Activated CD8-positive, alpha-beta T cell treated with anti-CD3 and anti-CD28 coated beads, Interleukin-2, amount 10 ng/mL, durations not matched to agents 7 days and 5 days (primary cell): ENCODE measurements at places on chromosomes 16 and 17. TPM values are rescaled to one million over a fixed set of nuclear protein-coding genes. Genes with fewer than 3 reads are reported as not detected.
A peak's percentile ranks its signal among the peaks of the same experiment; 100 is the strongest.

GRCh38 chr17:70687421-70687820, 518.1 kb downstream of the KCNJ2 start:
- no peak for DNase-seq

DNA sequence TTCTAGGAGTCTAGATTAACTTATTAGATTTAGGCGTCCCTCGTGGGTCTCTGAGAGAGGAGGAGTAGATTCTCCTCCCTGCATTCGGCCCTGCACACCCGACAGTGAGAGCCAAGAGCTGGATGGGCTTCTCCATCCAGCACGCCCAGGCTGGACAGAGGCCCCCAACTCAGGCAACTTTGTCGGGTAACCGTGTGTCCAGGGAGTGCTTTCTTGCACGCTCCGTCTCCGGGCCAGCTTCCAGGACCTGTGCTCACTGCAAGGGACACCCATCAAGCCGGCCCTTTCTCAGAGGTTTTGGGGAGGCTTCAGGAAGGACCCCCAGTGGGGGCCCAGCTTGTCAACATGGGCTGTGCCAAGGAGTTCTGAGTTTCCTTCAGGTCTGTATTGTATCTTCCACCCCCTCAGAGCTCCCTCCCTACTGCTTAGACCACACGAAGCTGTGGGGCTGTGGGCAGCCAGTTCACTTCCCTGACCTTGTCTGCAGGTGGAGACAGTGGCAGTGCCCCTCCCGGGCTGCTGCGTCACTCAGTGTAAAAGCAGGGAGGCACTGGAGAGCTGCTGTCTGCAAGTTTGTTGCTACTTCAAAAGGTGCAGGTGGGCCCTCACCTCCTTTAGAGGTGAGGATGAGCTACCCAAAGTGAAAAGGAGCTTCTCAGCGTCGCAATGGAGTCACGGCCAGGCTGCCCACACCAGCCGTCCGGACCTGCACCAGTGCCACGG, 24.0 kb upstream of the C16orf78 start:
- no peak for DNase-seq

GRCh38 chr17:15918661-15919259, 26.2 kb upstream of the ADORA2B start:
- DNase-seq, result no peak

- DNase-seq, result no peak
Measured at GRCh38 chr17:13560935-13561334, 40.8 kb downstream of the HS3ST3A1 start.

DNA sequence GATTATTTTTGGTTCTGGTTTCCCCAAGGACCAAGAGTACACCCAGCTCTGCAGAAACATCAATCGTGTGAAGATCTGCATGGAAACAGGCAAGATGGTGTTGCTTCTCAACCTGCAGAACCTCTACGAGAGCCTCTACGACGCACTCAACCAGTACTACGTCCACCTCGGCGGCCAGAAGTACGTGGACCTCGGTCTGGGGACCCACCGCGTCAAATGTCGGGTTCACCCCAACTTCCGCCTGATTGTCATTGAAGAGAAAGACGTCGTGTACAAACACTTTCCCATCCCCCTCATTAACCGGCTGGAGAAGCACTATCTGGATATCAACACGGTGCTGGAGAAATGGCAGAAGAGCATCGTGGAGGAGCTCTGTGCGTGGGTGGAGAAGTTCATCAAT, 67.4 kb upstream of the ENDOV start:
- no peak for DNase-seq

- DNase-seq, result no peak
Measured at GRCh38 chr17:18006495-18007239, 32.3 kb downstream of the ATPAF2 start.

- no peak for DNase-seq
Measured at GRCh38 chr17:3019761-3020160, 43.6 kb downstream of the OR1D5 start.

DNA sequence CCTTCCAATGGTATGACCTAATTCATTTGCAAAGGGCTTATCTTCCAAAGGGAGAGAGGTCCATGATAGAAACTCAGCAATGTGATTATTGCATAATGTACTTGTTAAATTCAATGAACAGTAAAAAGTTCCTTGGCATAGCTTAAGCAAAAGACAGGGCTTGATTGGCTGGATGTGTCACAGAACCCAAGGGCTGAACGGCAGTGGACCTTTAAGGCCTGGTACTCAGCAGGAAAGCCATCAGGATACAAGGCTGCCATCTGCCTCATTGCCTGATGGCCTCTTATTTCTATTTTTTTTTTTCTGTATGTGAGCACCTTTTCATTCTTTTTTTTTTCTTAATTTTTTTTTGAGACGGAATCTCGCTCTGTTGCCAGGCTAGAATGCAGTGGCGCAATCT, 208.9 kb upstream of the WSCD1 start:
- no peak for DNase-seq

GRCh38 chr17:38352245-38353085, 821 bp downstream of the SOCS7 start:
- DNase-seq, result peak; percentile 34

DNA sequence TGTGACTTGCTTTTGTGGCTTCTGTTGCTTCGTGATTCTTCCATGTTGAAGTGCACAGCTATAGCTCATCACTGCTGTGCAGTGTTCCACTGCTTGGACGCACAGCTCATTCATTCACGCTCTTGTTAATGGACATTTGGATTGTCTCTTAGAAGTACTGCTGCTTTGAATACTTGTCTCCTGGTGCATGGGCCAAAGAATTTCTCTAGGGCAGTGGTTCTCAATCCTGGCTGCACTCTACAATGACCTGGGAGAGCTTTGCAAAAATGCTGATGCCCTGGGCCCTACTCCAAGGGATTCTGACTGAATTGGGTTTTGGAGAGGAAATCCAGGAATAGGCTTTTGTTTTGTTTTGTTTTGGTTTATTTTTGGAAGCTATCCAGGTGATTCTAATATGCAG, 20.0 kb downstream of the CCL17 start:
- no peak for DNase-seq

DNA sequence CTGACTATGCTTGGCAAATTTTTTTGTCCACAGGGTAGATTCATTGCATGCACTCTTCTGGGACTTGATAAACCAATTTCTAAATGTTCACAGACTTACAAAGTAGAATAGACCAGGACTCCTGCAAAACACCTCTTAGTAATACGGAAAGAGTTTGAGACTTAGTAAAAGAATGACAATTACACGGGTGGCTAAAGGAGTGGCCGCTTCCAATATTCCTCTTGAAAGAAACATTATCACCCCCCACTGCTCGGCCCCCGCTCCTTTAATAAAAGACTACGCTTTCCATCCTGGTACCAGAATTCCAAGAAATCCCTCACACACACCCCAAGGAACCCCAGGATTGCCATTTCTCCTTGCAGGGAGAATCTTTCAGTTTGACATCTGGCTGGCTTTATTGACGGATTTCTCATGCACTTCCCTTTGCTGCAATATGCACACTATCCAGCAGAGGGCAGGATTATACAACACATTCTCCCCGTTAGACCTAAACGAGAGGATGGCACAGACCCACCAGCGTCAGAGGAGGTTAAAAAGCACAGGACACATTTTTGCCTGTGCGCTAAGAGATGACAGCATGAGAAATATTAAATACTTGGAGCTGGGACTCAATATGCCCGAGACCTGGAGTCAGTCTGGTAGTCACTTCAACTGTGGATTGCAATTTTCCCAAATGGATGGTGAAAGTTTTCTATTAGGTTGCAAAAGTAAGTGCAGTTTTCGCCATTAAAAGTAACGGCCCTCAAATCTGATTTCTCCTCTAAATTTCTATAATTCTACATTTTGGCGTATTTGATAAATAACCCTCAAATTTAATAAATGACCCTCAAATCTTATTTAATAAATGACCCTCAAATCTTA, 46.6 kb upstream of the NUDT7 start:
- DNase-seq, result peak; percentile 72

DNA sequence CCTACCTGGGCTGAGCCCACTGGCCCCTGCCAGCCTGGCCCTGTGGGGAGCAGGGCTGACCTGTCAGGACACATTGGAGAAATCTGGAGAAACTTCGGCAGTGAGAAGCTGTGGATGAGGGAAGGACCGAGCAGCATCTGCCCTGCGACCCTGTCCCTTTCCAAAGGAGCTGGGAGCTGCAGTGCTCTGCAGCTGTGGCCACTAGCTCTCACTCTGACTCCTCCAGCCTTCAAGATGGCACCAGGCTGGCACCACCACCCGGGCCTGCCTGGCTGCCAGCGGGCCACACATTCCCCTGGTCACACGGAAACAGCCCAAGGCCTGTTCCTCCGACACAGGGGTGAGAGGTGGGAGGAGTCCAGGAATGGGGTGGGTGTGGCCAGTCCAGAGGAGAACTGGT, 30.1 kb downstream of the CD300LG start:
- no peak for DNase-seq

DNA sequence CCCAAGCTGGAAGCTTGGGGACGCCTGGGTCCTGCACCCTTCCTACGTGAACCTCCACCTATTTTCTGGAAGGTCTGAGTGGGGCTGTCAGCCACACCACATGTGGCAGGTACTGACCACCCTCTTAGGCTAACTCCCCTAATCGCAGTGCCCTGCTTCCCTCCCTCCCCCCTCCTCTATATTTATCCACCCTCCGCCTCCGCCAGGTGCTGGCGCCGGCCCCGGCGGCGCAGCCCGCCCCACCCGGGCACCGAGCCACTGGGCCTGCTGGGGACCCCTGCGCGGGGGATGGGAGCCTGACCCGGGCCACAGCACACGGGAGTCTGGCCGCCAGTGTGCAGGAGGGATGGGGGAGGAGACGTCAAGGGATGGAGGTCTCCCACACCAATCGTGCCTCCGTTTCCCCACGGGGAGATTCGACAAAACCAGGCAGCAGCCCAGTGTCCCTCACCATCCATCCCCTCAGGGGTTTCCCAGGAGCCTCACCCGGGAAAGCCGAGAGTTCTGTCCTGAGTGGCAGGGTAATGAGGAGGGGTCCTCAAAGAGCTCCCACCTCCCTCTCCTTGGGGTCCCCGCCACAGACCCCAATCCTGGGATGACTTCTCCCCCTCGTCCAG, 1.3 kb downstream of the PLEKHH3 start:
- DNase-seq, result no peak

- no peak for DNase-seq
Measured at GRCh38 chr17:32497431-32498205, 10.8 kb downstream of the CDK5R1 start.

- DNase-seq, result no peak
Measured at GRCh38 chr17:43015579-43015978, 6.6 kb downstream of the VAT1 start.

GRCh38 chr16:87780385-87780989, 14.7 kb upstream of the KLHDC4 start:
- DNase-seq, result peak; percentile 68

DNA sequence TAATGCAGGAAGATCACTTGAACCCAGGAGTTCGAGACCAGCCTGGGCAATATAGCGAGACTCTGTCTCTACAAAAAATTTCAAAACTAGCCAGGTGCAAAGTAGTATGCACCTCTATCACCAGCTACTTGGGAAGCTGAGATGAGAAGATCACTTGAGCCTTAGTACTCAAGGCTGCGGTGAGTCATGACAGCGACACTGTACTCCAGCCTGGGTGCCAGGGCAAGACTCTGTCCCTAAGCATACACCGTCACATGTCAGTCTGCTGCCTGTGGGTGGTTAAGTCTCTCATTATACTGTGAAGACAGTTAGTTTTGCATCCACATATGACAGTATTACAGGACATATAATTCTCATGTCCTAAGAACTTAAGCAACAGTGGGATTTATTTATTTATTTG, 21.8 kb downstream of the NMRAL1 start:
- DNase-seq, result no peak

GRCh38 chr17:48596735-48597527, 3.4 kb upstream of the HOXB5 start:
- DNase-seq, result no peak

DNA sequence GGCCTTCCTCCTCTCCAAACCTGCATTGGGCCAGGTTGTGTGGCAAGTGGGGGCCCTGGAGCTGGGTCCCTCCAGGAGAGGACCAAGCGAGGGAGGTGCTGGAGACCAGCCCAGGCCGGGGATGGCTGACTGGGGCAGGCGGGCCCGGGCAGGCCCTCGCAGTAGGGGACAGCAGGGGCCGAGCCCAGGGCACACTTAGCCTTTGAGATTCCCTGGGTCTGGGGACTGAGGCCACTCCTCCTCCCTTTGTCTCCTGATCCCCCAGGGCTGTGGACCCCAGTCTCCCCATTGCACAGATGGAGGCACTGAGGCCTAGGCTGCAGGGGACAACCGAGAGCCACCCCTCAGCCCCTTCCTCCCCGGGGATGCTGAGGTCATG, 5.2 kb downstream of the FOXJ1 start:
- no peak for DNase-seq

DNA sequence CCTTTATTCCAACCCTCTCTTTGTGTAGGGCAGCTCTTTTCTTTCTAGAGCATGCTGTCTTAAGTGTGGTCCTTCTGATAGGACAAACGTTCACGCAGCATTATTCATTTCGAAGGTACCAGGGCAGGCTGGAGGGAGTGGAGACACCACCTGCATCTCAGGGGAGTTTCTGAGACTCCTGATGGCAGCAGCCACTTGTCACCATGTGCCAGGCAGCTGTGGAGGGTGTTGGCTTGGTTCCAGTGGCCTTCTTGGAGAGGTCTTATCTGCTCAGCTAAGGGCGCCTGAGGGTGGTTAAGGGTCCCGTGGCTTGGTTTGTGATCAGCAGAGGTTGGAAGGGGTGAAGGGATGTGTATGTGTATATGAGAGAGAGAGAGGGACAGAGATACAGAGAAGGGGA, 257.1 kb upstream of the EEF2KMT start:
- DNase-seq, result no peak

Gene CD300A
- 2.1 TPM for total RNA-seq

Gene AGRP
- not detected for total RNA-seq

Gene MEIOB
- not detected for total RNA-seq

Gene SPATA32
- total RNA-seq, result 0.55 TPM

Gene NOD2
- total RNA-seq, result 1.6 TPM

Gene ANKS4B
- not detected for total RNA-seq

Gene KDM8
- total RNA-seq, result 15.0 TPM
